Calu3 (cell line): ENCODE measurements at places on chromosomes 4 and X. TPM values are rescaled to one million over a fixed set of nuclear protein-coding genes. Genes with fewer than 3 reads are reported as not detected.

YIPF7 gene
- 0.73 TPM in 1 of 2 replicates, not detected in the other for total RNA-seq

PGM2 gene
- total RNA-seq = 27.1 and 33.0 TPM in 2 replicates

TKTL2 gene
- 0.15 TPM in 1 of 2 replicates, not detected in the other for total RNA-seq

HSFX2 gene
- 0.76 and 2.1 TPM in 2 replicates for total RNA-seq

MAGEE2 gene
- not detected in 2 replicates for total RNA-seq

TMSB15B gene
- 7.7 and 8.2 TPM in 2 replicates for total RNA-seq

NRK gene
- total RNA-seq = not detected in 2 replicates

COL25A1 gene
- not detected in 2 replicates for total RNA-seq

UCP1 gene
- not detected in 2 replicates for total RNA-seq

BEX5 gene
- total RNA-seq = 3.9 and 4.8 TPM in 2 replicates

RENBP gene
- total RNA-seq = 0.80 and 1.6 TPM in 2 replicates

PABPC1L2B gene
- total RNA-seq = not detected in 2 replicates

NMU gene
- 3.8 and 4.1 TPM in 2 replicates for total RNA-seq

SASH3 gene
- total RNA-seq = not detected in 2 replicates

LRBA gene
- total RNA-seq = 42.7 and 49.0 TPM in 2 replicates

CNGA1 gene
- 2.2 and 2.4 TPM in 2 replicates for total RNA-seq

CT83 gene
- 30.5 and 35.2 TPM in 2 replicates for total RNA-seq
